ENCODE measurements at places on chromosomes 13 and 19. TPM values are rescaled to one million over a fixed set of nuclear protein-coding genes. Genes with fewer than 3 reads are reported as not detected.

Gene SELENOV
- not detected for total RNA-seq

Gene SEMA6B
- total RNA-seq, result 0.21 TPM

Gene GARIN5A
- total RNA-seq, result 7.8 TPM

DNA sequence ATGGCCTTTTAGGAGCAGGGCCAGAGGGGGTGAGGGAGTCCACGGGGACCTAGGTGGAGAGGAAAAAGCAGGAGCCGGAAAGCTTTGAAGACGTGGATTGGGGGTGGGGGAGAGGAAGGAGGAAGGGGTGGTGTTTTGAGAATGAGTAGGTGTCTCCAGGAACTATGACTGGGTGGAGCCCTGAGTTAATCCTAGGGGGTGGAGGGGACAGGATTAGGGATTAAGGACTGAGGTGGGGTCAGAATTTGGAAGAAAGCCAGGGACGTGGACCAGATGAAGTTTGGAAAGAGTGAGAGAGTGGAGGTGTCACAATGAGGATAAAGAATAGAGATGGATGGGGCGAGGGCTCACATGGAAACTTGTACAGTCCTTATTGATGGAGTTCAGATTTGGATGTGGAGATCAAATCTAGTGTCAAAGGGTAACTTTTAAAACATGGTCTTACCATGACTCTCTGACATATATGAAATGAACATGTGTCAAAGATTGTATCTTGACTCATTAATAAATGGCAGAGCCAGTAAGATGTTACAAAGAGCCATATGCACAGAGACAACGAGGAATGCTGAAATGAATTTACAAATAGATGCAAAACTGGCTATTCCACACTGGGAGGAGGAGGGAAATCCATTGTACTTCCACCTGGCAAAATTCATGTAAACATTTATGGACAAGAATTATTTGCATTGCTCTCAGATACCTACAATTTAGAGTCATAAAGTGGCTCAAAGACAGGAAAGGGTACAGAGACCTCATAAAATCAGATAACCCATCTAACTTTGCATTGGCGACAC, 1.7 kb upstream of the KLK13 start:
- no peak overlapping the region for H3K27ac ChIP-seq
- H3K27me3 ChIP-seq, result peaks cover 38% of the 10 kb centered on the region
- H3K4me3 ChIP-seq, result no peak overlapping the region
- no peak for DNase-seq
- no peaks in the 10 kb centered on the region for H3K36me3 ChIP-seq
- H3K4me1 ChIP-seq, result no peaks in the 10 kb centered on the region

- peak overlapping the region; percentile 88 for H3K27ac ChIP-seq
- no peak for DNase-seq
- peaks cover 51% of the 10 kb centered on the region for H3K36me3 ChIP-seq
- H3K27me3 ChIP-seq, result no peaks in the 10 kb centered on the region
- H3K4me3 ChIP-seq, result peak overlapping the region; percentile 72
Observed at GRCh38 chr19:48953990-48954594, 583 bp upstream of the BAX start.

DNA sequence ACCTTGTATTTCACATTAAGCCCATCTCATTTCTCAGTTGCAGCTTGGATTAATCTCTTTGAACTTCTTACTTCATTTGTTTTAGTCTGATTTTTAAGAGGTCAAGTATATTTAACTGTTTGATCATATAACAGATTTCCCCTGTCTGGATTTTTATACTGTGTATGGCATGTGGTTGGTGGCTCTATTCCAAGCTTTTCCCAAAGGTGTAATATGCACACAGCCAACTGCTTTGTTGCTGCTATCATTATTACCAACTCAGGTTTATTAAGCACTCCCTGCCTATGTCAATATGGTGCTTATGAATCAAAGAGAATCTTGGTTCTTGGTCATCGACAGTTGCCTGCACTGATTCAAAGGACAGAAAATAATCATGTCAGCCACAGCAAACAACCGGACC, 92.6 kb downstream of the RAP2A start:
- H3K36me3 ChIP-seq, result peaks cover 1% of the 10 kb centered on the region
- no peaks in the 10 kb centered on the region for H3K27me3 ChIP-seq
- no peaks in the 10 kb centered on the region for H3K4me1 ChIP-seq
- no peak overlapping the region for H3K4me3 ChIP-seq
- no peak overlapping the region for H3K27ac ChIP-seq

DNA sequence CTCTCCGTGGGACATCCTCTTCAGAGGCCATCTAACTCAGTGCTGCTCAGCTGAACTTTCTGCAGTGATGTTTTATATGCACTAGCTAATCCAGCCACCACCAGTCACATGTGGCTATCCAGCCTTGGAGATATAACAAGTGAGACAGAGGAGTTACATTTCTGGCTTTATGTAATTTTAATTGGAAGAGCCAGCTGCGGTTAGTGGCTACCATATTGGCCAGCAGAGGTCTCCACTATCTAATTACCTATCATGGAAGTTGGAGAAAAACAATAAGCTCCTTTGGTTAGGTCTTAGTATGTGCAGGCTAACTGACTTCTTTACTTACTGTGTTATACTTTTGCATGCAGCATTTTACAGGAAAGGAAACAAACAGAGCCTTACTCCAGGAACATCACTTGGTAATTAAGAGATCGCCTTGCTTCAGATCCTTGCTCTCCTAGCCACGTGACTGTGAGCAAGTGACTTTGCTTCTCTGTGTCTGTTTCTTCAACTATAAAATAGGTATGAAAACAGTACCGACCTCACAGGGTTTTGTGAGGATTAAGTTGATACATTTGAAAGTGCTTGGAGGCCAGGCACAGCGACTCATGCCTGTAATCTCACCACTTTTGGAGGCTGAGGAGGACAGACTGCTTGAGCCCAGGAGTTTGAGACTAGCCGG, 1.6 kb upstream of the KLK10 start:
- peak; percentile 61 for DNase-seq
- no peak overlapping the region for H3K4me3 ChIP-seq
- H3K27me3 ChIP-seq, result peaks cover 1% of the 10 kb centered on the region
- peaks cover 41% of the 10 kb centered on the region for H3K36me3 ChIP-seq

GRCh38 chr19:53357821-53358581, 7.5 kb upstream of the ZNF525 start:
- peaks cover 16% of the 10 kb centered on the region for H3K36me3 ChIP-seq
- H3K27me3 ChIP-seq, result no peaks in the 10 kb centered on the region
- H3K27ac ChIP-seq, result no peak overlapping the region
- H3K4me3 ChIP-seq, result no peak overlapping the region

- no peak for DNase-seq
- H3K36me3 ChIP-seq, result no peaks in the 10 kb centered on the region
- H3K27me3 ChIP-seq, result no peaks in the 10 kb centered on the region
- no peak overlapping the region for H3K27ac ChIP-seq
- peaks cover 10% of the 10 kb centered on the region for H3K4me1 ChIP-seq
- H3K4me3 ChIP-seq, result no peak overlapping the region
Observed at GRCh38 chr13:36872621-36873020, 47.4 kb downstream of the SMAD9 start.

DNA sequence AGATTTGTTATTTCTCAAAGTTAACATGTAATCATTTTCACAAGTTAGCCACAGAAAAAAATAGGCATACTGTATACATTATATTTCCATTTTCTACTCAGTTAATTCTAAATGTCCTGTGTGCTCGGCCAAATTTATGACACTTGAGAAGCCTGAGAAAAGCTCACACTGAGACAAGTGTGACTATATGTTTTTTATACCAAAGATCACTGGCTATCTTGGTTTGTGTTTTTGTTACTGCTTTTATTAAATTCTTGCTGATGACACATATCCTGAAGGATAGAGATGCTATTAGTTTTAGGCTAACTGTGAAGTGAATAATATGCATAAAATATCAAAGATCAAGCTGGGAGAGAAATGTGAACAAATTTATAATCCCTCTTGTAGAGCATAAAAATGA, 49.3 kb upstream of the IL17D start:
- H3K27me3 ChIP-seq, result no peaks in the 10 kb centered on the region
- H3K27ac ChIP-seq, result no peak overlapping the region
- no peaks in the 10 kb centered on the region for H3K36me3 ChIP-seq
- no peak overlapping the region for H3K4me3 ChIP-seq
- H3K4me1 ChIP-seq, result peaks cover 6% of the 10 kb centered on the region
- DNase-seq, result no peak

DNA sequence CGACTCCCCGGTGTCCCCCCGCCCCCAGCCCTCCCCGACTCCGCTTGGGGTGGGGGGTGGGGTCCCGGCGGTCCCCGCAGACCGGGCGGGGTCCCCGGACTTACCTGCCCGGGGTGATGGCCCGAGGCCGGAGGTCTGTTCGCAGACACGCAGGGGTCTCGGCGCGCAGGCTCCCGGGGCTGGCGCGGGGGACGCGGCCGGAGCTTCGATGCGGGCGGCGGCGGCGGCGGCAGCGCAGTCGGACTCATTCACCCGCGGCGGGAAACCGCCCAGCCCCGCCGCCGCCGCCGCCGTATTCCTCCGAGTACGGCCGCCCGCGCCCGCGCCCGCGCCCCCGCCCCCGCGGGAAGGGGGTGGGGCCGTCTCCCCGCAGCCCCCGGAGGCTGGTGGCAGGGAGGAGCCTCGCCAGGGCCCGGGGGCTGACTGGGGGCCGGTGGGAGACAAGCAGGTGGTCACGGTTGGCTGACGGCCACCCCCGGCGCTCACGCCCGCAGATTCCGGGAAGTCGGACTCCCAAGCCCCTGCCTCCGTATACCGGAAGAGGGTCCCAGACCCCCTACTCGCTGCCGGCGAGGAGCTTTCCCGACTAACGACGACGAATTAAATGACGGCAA, at the start of gene C2CD4C:
Gene C2CD4C, minus strand, starts transcription at position 246 of the 614 bp plus-strand sequence. CDS start 786 bp downstream, outside the sequence.
- peak within 1 kb of the TSS; percentile 45 for H3K4me3 ChIP-seq
- no peak for DNase-seq
- H3K36me3 ChIP-seq, result no peaks in the 10 kb centered on the region
- H3K27me3 ChIP-seq, result peaks cover 13% of the 10 kb centered on the region

GRCh38 chr13:46606970-46607369, 54.0 kb downstream of the LRCH1 start:
- H3K4me3 ChIP-seq, result no peak overlapping the region
- H3K27ac ChIP-seq, result peak overlapping the region; percentile 22
- no peaks in the 10 kb centered on the region for H3K27me3 ChIP-seq
- no peaks in the 10 kb centered on the region for H3K36me3 ChIP-seq
- DNase-seq, result no peak
